ENCODE measurements at places on chromosomes 3 and 15.

DNA sequence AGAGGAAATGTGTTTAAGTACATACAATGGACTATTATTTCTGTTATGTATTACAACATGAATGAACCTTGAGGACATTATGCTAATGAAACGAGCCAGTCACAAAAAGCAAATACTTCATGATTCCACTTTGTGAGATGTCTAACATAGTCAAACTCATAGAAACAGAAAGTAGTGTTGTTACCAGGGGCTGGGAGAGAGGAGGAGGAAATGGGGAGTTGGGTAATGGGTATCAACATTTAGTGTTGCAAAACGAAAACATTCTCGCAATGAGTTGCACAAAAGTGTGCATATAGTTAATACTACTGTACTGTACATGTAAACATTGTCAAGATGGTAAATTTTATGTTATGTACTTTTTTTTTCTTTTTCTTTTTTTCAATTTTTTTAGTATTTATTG lies 194.3 kb downstream of the IL5RA start:
- H3K4me3 ChIP-seq, result no peak overlapping the region
- H3K36me3 ChIP-seq, result no peaks in the 10 kb centered on the region
- no peaks in the 10 kb centered on the region for H3K27me3 ChIP-seq
- H3K4me1 ChIP-seq, result no peaks in the 10 kb centered on the region

DNA sequence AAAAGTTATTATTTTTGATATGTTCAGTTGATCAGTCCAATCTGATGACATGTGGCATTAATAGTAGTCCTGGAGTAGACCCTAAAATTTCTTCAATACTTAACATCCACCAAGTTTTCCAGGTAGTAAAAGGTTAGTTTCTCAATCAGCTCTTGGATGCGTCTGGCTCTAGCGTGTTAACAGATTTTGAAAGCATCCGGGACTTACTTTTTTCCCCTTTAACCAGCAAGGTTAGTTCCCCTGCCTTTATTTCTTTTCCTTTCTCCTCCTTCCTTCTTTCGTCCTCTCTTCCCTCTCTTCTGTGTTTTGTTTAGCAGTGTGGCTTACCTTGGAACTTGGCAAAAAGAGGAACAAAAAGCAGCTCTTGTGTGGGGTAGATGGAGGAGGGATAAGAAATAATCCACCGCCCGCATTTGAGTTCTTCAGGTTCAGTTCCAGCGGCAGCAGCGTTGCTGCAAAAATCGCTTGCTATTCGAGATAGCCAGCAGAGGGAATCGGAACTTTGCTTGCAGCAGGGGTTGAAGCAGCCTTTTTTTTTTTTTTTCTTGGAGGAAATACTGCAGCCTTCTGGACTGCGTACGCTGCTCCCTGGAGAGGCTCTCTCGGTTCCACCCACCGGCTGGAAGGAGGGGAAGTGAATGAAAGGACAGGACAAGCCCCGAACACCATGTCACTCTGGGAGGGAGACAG lies at the start of gene RBMS3:
TSS of gene RBMS3 (plus strand) at position 668 of the 690 bp plus-strand sequence.
- no peaks in the 10 kb centered on the region for H3K27me3 ChIP-seq
- H3K4me1 ChIP-seq, result peaks cover 3% of the 10 kb centered on the region
- H3K27ac ChIP-seq, result peak within 1 kb of the TSS; percentile 87
- H3K36me3 ChIP-seq, result no peaks in the 10 kb centered on the region
- peak; percentile 91 for DNase-seq

DNA sequence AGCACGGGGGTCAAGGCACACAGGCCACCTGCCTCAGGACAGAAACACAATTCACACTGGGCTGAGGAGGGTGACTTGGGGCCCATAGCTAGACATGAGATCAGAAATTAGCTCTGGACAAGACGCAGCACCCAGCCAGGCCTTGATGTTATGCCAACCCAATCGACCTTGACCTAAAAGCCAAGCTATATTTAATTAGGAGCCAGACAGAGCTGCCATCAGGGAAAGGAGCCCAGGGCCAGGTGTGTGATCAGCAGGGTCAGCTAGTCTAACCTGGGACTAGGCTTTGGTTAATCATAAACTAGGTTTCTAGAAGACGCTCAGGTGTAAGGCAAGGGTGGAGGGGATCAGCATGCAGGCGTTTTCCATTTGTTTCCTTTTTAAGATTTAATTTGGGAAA lies 23.9 kb upstream of the SLC25A36 start:
- no peaks in the 10 kb centered on the region for H3K4me1 ChIP-seq
- H3K4me3 ChIP-seq, result no peak overlapping the region
- no peaks in the 10 kb centered on the region for H3K36me3 ChIP-seq

DNA sequence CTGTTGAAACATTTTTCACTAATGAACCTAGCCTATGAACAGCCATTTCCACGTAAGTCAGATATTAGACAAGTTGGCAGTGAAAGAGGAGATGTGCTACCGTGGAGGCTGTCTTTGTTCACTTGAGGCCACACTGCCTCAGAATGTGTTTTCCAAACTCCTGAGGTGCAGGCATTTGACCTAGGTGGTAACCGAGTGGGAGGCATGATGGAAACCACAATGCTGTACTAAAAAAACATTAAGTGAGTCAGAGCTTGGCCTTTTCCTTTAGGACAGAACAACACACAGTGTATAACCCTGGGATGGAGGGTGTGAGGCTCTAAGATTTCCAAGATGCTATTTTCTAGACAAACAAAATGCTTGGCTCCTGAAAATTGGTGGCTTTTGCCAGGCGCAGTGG lies 406.3 kb downstream of the SOX2 start:
- no peak for DNase-seq
- no peak overlapping the region for H3K27ac ChIP-seq
- no peaks in the 10 kb centered on the region for H3K4me1 ChIP-seq

DNA sequence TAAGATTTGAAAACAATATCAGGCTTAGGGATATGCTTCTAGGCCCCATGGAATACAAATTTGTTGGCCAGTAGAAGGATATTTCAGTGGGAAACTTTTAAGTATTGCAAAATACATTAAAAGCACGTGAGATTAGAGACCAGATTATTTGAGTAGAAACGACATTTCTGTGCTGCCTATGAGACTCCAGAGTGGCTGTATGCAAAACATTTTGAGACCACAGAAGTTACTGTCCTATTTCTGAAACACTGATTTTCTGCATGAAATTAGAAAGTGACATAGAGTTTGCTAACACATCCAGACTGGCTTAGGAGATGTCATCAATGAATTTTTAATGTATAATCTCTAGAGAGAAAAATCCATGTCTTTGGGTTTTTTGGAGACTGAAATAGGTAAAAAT lies 99.8 kb downstream of the KCNH8 start:
- H3K27me3 ChIP-seq, result no peaks in the 10 kb centered on the region
- DNase-seq, result no peak
- H3K4me1 ChIP-seq, result no peaks in the 10 kb centered on the region
- H3K4me3 ChIP-seq, result no peak overlapping the region
- H3K36me3 ChIP-seq, result no peaks in the 10 kb centered on the region

GRCh38 chr3:70863049-70863448 lies 550.6 kb upstream of the MDFIC2 start:
- DNase-seq, result no peak
- no peak overlapping the region for H3K4me3 ChIP-seq
- no peaks in the 10 kb centered on the region for H3K36me3 ChIP-seq
- no peaks in the 10 kb centered on the region for H3K4me1 ChIP-seq
